ENCODE measurements at places on chromosomes 5 and 9. TPM values are rescaled to one million over a fixed set of nuclear protein-coding genes. Genes with fewer than 3 reads are reported as not detected.
A peak's percentile ranks its signal among the peaks of the same experiment; 100 is the strongest.

RASEF gene
- total RNA-seq, result 10.4 TPM

CCDC183 gene
- total RNA-seq, result 1.1 TPM

GRCh38 chr9:33125871-33126823 lies 41.0 kb downstream of the B4GALT1 start:
- DNase-seq, result no peak

DNA sequence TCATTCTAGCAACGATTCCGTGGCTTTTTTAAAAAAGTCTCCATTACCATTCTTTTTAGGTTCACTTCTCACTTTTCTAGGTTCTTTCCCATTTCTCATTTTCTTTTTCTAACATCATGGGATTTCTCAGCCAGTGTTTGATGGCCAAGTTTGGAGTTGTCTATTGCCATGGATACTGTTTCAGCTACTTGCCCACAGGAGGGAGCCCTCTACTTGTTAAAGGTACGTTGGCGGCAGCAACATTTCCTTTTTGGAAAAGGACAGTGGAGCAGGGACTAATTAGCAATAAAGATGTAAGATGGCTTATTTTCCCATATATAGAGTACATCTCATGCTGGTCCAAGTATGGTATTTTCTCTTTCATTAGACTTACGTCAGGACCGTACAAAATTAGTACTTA lies 2257.5 kb upstream of the C9orf72 start:
- DNase-seq, result peak; percentile 84

GRCh38 chr5:113169720-113170119 lies 193.1 kb downstream of the DCP2 start:
- no peak for DNase-seq

- DNase-seq, result no peak
Measured at GRCh38 chr5:67311208-67311607, 114.6 kb upstream of the CD180 start.

DNA sequence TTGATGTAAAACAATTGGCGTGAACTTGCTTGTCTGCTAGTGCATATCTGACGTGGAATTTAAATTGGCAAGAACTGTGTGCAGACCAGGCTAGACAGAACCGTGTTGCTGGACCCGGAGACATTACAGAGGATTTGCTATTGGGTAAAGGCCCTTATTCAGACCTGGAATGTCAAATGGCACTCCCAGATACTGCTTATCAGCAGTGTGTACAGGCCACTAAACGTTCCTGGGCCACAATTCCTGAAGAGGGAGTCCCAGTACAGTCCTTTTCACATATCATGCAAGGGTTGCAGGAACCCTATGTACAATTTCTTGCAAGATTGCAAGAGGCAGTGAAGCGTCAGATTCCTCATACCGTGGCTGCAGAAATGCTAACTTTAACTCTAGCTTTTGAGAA lies 13.5 kb upstream of the MCCC2 start:
- DNase-seq, result no peak

- DNase-seq, result no peak
Measured at GRCh38 chr5:117800261-117800660, 1188.1 kb downstream of the DTWD2 start.

DNA sequence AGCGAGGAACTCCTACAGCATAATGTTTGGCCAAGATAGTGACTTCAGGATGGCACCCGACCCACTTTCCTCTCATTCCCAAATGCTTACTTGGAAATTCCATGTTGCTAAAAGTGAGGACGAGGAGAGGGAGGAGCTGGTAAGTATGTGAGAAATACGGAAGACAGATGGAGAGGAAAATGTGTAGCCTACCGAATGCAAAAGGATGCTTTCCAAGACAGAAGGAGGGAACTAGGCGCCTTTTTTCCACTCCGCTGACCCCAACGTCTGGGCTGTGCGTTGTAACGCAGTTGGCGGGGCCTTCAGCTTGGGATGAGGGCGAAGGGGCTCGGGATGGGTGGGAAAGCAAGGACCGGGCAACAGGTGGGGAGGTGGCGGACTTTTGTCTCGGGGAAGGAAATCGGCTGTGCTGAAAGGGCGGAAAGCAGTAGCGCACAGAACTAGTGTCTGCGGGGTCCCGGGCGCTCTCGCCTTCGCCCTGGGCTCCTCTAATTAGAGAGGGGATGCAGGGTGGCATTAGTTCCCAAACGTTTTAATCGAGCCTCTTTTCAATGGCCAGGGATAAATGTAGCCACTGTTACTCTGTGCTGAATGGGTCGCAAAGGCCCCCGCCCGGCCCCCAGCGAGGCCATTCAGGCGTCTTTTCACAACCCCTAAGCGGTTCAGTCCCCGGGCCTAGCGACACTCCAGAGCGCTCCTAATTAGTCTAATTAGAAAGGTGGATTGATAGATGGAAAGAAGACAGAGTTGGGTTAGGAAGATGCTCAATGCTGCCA lies 12.6 kb downstream of the FOXD1 start:
- DNase-seq, result peak; percentile 54

DNA sequence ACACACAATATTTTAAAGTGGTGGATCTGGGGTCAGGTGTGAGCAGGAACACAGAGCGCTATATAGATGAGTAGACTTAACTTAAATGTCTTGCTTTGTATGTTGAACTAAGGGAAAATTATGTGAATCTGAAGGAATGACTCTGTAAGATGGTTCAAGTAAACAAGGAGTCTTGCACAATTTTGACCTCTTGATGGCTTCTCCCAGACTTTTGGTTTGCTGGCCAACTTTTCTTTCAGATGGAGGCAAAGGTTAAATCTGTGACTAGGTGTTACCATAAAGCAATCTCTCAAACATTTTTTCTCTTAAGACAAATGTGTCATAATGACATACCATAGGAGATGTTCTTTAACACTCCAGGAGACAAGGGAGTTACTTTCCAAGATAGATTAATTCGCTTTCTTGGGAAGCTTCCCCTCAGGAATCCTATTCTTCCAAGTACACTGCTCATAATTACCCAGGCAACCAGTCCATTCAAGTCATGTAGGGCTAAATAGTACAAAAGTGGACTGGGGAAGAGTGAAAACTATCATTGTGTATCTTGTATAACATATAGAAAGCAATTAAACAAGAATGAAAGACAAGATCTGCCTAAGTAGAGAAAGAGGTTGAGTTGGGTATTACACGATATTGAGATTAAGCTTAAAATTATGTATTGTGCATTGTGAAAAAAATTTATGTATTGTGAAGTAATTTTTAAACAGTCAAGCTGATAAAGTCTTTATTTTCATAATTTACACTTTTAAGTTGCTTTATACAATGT lies 60.3 kb upstream of the SLC27A6 start:
- no peak for DNase-seq

GRCh38 chr5:169764018-169764378 lies 126.9 kb downstream of the DOCK2 start:
- DNase-seq, result no peak

GRCh38 chr9:18404434-18405029 lies 69.4 kb upstream of the ADAMTSL1 start:
- no peak for DNase-seq

GRCh38 chr9:129773262-129774048 lies 20.6 kb upstream of the PTGES start:
- DNase-seq, result no peak

Measured in GM23338 (cell line).